Breast epithelium (tissue), 4 donors: ENCODE measurements at places on chromosomes 4 and X. TPM values are rescaled to one million over a fixed set of nuclear protein-coding genes. Genes with fewer than 3 reads are reported as not detected.
A peak's percentile ranks its signal among the peaks of the same experiment; 100 is the strongest.

GRCh38 chr4:165208741-165209388 is 1.5 kb downstream of the KLHL2 start:
- no peak for DNase-seq

The P2RY8 gene
- 1.5 TPM for total RNA-seq

- no peak for DNase-seq
Measured at GRCh38 chr4:181822005-181822375, 421.2 kb upstream of the TENM3 start.

The CORIN gene
- 6.4 TPM for total RNA-seq

The FAM9B gene
- not detected for total RNA-seq

DNA sequence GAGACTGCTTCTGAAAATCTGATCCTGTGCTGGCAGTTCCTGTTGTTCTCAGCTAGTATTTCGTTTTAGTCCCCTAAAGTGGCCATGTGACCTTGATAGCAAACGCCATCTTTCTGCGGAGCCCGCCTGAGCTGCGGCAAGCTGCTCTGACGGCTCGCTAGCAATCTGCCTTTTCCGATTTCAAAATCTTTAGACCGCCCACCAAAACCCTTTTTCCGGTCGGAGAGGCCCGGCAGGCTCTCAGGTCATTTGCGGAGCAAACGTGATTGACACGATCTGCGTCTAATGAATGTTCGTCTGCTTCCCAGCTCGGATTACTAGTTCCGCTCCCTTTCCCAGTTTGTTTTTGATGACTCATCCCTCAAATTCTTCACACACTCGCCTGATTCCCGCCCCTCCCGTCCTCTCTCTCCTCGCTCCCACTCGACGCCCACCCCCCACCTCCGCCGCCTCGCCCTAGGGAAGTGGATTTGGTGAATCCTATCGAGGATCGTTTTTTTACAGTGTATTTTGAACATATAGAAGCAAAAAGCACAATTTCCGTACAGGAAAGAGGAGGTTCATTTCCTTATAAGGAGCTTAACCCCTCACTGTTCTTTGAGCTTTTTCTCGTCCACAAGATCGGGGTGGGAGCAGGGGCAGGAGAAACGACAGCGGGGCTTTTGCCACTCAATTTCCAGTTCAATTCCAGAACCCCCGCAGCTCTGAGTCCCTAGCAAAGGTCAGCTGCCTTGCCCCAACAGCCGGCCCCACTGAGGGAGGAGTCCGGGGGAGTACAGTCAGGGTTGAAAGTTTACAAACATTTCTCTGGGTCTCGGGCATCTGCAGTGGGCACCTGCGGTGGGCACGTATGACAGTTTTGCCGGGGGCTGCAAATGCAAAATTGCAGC is 37.5 kb downstream of the NLGN3 start:
- DNase-seq: peak; percentile 88

The TRIM61 gene
- total RNA-seq: 0.96 TPM

GRCh38 chr4:188619456-188620149 is 480.4 kb downstream of the TRIML1 start:
- no peak for DNase-seq

DNA sequence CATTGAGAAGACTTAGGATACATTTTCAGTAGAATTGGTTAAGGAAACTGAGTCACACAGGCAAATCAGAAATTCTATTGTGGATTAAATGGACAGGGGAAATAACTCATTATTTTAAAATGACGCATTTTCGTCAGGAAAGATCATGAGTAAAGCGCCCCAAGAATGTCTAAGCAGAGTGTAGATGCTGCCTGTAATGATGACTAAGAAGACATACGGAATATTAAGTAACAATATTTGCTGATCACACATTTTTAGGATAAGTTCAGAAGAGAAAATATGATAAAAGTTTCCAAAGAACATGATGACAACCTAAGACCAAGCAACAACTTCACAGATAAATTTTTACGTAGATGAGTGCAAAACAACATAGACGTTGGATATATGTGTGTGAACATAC is 596.3 kb upstream of the TENM3 start:
- DNase-seq: no peak

- no peak for DNase-seq
Measured at GRCh38 chr4:3302173-3302785, 9.5 kb downstream of the RGS12 start.

The TMPRSS11D gene
- total RNA-seq: not detected

GRCh38 chr4:112201915-112202505 is 29.6 kb upstream of the AP1AR start:
- no peak for DNase-seq

GRCh38 chrX:150482537-150483206 is 85.7 kb upstream of the MTM1 start:
- no peak for DNase-seq

GRCh38 chr4:138911909-138912703 is 103.5 kb upstream of the NOCT start:
- DNase-seq: peak; percentile 31

The PPP2R2C gene
- 0.44 TPM for total RNA-seq

- DNase-seq: no peak
Measured at GRCh38 chr4:186605261-186605865, 50.0 kb upstream of the MTNR1A start.

DNA sequence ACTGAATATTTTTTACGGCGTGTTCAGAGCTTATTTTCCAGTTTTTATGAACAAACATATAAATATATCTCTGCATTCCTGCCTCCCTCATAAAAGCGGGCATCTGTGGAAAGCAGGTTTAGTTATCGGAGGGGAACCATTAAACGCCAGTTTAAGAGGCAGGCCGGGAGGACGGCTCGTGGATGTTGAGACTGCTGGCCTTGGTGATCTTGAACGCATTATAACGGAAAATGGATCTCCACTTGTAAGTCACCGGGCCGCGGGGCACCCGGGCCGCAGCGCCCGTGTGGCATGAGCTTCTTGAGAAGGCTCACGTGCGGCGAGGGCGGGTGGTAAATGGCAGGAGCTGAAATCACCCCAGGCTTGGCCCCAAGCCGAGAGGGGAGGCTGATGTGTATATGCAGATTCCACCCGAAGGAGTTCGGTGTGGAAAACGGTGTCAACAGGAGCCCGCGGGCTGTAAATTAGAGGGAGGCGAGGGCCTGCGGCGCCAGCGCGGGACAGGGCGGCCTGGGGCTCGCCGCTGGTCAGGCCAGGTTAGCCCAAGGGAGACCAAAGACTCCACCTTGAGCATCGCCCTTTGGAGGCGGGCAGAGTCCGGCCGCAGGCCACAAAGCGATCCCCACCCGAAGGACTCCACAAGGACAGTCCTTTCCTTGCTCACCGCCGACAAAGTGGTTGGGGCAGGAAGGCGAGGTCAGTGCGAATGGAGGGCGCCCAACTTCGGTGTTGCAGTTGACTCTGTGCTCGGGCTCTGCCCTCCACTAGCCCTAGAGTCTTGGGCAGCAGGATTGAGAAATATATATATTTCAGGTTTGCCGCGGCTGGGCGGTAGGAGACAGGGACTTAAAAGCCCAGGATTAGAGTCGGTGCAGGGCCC is 1.3 kb upstream of the HAND2 start:
- no peak for DNase-seq

DNA sequence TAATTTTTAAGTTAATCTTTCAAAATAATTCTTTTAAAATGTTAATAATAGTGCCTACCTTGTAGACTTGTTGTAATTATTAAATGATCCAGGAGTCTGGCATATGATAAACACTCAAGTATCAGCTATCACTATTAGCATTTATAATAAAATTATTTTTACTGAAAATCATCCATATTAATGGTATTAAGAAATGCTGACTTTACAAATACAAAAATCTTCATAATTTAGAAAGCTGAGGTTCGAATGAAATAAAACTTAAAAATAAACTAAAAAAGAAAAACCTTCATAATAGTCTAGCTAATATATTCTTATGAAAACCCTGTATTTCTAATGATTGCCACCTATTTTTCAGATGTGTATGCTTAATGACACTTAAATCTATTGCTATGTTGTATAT is 5.2 kb downstream of the MGARP start:
- no peak for DNase-seq

GRCh38 chrX:148067285-148067684 is 86.1 kb downstream of the FMR1NB start:
- no peak for DNase-seq

DNA sequence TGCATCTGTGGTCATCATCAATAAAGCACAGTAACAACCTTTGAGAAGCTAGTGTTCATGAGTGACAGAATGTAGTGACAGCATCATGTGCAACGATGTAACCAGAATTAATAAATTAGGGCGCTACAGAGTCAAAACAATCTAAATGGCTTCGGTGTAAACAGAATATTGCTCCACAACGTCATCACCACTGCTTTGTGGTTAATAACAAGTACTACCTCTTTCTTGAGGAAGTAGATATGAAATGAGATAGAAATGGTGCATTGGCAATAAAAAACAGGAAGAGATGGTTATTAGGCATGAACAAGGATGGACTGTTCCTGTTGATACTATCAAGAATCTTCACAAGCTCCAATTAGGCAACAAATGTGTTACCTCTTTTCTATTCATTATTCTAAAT is 8.7 kb upstream of the PDHA2 start:
- DNase-seq: no peak

GRCh38 chrX:107560041-107560440 is 68.3 kb upstream of the PRPS1 start:
- no peak for DNase-seq

The PLK4 gene
- total RNA-seq: 1.4 TPM
